GM12878 (cell line): ENCODE measurements at places on chromosomes 12 and 14.

DNA sequence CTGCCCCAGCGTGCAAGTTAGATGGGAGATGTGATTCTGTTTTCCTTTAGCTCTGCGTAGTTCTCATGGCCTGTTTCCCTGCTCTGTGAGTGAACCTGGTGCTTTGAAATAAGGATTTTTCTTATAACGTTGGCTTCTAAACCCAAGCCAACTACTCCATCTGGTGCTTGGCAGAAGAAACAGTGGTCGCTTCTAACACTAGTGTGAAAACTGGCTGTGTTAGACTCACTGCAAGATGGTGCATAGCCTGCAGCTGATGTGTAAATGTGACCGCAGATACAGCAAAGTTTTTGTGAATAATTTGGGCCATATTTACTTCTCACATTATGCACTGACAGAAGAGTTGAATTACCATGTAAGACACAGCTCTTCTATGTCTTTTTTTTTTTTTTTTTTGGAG is 12.2 kb downstream of the GTF2H3 start:
- no peak for DNase-seq

DNA sequence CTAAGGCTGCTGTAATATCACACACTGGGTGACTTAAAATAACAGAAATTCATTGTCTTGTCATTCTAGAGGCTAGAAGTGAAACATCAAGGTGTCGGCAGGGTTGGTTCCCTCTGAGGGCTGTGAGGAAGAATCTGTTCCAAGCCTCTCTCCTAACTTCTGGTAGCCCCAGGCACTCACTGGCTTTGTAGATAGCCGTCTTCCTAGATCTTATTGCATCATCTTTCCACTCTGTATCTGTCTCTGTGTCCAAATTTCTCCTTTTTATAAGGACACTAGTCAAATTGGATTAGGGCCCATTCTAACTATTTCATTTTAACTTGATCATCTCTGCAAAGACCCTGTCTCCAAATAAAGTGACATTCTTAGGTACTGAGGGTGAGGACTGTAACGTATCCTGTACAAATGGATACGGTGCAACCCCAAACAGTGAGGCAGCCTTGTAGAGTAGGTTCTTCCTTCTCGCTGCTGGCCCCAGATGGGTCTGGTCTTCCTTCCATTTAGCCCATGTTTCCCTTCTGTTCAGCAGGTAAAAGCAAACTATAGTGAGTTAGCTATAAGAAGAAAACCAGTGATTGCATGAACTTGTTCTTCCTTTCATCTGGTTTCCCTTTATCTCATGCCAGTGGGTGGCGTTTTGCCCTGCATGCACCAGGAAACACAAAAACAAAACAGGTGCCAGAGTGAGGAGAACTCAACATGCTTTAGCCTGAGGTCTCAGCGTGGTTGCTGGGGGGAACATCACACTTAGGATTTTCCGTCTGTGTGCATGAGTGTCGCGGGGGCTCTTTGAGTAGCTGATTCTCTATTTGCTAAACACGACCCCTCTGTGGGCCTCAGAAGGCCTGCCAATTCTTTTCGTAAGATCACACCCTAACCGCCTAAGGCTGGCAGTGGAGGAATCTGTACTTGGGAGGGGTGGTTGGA is 19.5 kb downstream of the TTC9 start:
- DNase-seq = peak; percentile 57

DNA sequence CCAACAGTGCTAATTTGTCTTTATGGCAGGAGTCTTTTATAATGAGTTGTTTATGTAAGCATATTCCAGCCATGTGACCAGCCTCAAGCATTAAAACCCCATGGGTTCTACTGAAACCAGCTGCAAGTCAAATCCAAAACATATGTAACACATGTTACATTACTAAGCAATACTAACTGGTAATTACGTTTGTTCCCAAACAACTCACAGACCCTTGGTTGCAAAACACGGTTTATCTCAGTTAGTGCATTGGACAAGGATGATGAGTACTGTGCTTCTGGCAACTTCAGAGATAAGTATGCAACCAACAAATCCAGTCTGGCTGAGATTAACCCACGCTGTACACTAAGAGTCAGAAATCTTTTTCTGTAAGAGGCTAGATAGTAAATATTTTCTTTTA is 110.1 kb upstream of the FAR2 start:
- DNase-seq = no peak

DNA sequence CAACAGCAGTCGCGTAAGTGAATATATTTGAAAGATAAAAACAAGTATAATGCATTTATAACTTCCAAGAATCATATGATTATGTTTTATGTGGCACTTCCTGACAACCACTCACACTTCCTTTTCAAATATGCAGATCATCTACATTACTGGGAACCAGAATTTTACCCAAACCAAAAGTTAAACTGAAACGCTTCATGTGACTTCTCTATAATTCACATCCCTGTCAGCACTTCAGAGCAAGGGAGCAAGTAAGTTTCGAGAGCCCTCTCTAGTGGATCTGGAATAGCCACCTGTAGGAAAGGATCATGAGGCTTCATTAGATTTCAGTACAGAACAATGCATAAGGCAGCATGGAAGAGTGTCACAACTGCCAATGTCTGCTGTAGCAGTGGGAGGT is 13.7 kb upstream of the ALX1 start:
- DNase-seq = no peak

GRCh38 chr14:90611936-90612335 is 204.3 kb downstream of the TTC7B start:
- no peak for DNase-seq

DNA sequence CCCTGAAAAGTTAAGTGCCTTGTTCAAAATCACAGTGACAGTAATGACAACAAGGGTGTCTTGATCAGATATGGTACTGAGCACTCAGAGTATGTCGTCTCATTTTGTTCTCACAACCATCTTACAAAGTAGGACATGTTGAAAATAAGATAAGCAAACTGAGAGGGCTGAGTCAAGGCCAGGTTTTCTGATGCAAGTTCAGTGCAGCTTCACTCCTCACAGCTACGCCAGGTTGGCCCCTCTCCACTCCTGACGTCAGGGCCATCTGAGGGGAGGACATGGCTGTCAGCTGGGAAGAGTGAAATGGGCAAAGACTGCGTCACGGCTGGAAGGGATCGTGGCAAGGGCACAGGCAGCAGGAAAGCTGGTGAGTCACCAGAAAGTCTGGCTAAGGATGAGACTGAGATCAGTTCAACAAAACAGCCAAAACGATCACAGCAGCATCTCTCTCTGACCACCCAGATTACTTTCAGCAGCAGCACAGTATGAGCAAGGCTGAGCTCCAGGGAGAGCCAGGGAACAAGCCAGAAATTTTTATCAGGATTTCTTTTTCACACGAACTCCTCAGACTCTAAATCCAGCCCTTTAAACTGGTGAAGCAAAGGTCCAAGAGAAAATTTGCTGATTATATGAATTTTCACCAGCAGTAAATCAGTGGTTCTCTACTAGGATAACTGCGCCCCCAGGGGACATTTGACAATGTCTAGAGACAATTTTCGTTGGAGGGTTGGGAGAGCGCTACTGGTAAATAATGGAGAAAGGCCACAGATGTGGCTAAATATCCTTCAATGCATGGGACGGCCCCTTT is 297.9 kb upstream of the AMIGO2 start:
- DNase-seq = no peak

DNA sequence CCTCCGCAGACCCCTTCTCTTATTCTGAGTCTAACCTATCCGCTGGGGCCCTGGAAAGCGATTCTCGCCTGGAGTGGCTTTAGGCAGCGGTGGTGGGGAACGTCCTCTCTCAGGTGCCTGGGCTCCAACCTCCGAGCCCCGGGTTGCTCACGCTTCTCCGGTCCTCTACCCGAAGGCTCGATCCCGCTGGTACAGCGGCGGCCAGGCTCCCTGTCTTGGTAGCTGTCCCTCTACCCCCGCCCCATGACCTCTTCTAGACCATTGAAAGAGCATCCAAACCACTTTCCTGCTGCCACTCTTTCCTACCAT is 505 bp upstream of the HEBP1 start:
- DNase-seq = no peak
